Activated CD4-positive, alpha-beta T cell treated with anti-CD3 and anti-CD28 coated beads, Interleukin-2, amount 50 U/mL, for 24 hours (primary cell): ENCODE measurements at places on chromosomes 6 and 20.

DNA sequence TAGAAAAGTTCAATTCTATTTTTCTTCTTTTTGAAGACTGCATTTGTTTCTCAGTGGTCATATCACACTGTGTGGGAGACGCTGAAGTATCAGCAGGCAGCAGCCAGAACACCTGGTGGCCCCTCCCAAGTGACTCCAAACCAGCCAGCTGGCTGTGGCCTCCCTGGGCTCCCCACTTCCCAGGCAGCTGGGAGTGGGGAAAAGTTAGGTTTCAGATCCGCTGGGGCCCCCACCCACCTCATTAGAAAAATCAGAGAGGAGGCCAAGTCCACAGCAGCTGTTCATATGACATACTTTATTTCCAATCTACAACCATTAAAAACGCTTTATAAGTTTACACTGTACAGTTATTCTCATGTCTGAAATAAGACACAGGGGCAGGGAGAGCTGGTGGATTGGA, 3.6 kb upstream of the DSN1 start:
- no peak for DNase-seq

DNA sequence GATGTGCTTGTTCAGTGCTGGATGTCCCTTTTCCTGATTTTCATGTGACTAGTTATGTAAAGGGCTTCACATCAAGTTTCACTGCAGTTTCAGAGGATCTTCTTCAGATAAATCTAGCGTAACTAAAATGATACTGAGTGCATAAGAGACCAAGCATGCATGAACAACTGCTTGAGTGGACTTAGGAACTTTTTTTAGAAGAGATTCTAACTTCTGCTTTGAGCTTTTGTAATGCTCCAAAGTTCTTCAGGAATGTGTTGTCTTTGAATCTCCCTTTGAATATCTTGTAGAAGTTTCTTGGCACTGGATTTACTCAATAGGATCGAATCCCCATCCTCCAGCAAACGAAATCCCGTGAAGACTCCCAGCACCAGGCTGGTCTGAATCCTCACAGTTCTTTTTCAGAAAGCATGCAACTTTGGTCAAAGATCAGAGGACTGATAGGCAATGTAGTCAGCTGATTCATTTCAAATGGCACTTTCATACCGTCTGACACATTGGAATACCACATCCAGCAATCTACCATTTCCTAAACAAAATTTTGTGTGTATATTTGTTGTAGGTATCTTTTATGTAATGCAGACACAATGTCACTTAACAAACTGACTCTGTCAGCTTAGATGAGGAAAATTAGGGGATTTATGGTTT, 33.2 kb downstream of the ENPP1 start:
- DNase-seq = no peak

GRCh38 chr6:168107191-168107983, 28.4 kb upstream of the FRMD1 start:
- DNase-seq = no peak

DNA sequence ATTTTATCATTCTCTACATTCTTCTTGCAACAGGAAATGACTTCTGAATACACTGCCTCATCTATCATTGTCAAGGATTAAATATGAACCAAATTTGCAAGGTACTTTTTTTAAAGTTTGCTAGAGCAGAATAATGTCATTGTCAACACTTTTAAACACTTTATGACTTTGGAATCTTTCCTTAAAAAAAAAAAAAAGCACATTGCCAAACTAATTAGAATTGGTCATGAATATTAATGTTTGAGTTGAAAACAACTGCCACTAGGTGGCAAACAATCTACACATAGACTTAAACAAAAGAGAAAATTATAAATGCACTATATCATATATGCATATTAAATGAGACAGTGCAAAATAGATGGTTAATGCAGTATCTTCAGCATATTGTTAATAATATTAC, 32.5 kb upstream of the TMEM244 start:
- DNase-seq = no peak

GRCh38 chr6:11430036-11430435, 107.5 kb upstream of the TMEM170B start:
- DNase-seq = no peak
